ENCODE measurements at places on chromosomes 7 and 10.
A peak's percentile ranks its signal among the peaks of the same experiment; 100 is the strongest.

DNA sequence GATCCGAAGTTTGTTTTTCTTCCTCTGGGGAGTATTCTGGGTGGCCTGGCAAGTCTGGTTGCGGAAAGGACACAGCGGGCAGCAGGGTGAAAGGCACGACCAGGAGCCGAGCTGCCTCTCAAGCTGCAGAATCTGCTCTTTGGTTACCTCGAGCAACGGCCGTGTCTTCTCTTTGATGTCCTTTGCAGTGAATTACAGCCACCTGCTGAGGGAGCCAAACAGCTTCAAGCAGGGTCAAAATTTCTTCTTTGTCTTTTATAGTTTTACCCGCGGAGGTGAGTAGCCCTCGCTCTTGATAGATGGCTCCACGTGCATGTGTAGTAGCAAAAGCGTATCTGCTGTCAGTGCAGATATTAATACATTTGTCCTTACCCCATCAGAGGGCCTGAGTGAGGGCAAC is 177.3 kb upstream of the MBL2 start:
- no peak overlapping the region for H3K27ac ChIP-seq
- DNase-seq: no peak
- H3K36me3 ChIP-seq: no peaks in the 10 kb centered on the region
- no peak overlapping the region for H3K4me3 ChIP-seq
- H3K4me1 ChIP-seq: no peaks in the 10 kb centered on the region

GRCh38 chr10:123761666-123762230 is 95.6 kb downstream of the GPR26 start:
- H3K4me3 ChIP-seq: no peak overlapping the region
- no peaks in the 10 kb centered on the region for H3K4me1 ChIP-seq
- H3K27ac ChIP-seq: no peak overlapping the region
- no peak for DNase-seq
- H3K27me3 ChIP-seq: no peaks in the 10 kb centered on the region
- no peaks in the 10 kb centered on the region for H3K36me3 ChIP-seq

GRCh38 chr7:82388138-82388537 is 55.4 kb downstream of the CACNA2D1 start:
- H3K27me3 ChIP-seq: no peaks in the 10 kb centered on the region
- DNase-seq: no peak
- no peaks in the 10 kb centered on the region for H3K36me3 ChIP-seq
- H3K27ac ChIP-seq: no peak overlapping the region
- H3K4me1 ChIP-seq: no peaks in the 10 kb centered on the region
- H3K4me3 ChIP-seq: no peak overlapping the region

GRCh38 chr7:21547501-21547900 is 4.7 kb downstream of the DNAH11 start:
- H3K27me3 ChIP-seq: peaks cover 19% of the 10 kb centered on the region
- H3K27ac ChIP-seq: no peak overlapping the region
- DNase-seq: no peak
- no peak overlapping the region for H3K4me3 ChIP-seq
- H3K4me1 ChIP-seq: peaks cover 14% of the 10 kb centered on the region

DNA sequence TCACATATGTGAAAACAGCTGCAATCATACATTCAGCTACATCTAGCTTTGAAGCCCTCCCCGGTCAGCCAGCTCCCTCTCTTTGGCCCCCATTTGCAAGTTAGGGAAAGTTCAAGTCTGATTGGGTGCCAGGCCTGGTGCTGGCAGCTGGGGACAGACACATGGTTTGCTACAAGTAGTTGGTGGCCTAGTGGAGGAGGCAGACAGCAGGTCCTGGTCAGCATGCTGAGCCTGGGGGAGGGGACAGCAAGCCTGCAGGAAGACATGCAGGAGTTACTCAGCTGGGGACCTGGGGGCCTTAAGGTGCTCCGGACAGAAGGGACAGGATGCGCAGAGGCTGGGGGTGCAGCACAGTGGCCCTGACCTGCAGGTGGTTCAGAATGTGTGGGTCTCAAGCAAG is 956.9 kb upstream of the ZNF722 start:
- no peaks in the 10 kb centered on the region for H3K4me1 ChIP-seq
- no peak overlapping the region for H3K4me3 ChIP-seq
- no peaks in the 10 kb centered on the region for H3K27me3 ChIP-seq
- H3K36me3 ChIP-seq: no peaks in the 10 kb centered on the region

- H3K27me3 ChIP-seq: peaks cover 22% of the 10 kb centered on the region
- H3K4me3 ChIP-seq: no peak overlapping the region
- no peaks in the 10 kb centered on the region for H3K4me1 ChIP-seq
- DNase-seq: no peak
- H3K27ac ChIP-seq: no peak overlapping the region
Measured at GRCh38 chr7:44322631-44323363, 2.6 kb downstream of the CAMK2B start.

- no peaks in the 10 kb centered on the region for H3K27me3 ChIP-seq
- no peak overlapping the region for H3K4me3 ChIP-seq
- no peaks in the 10 kb centered on the region for H3K4me1 ChIP-seq
- no peaks in the 10 kb centered on the region for H3K36me3 ChIP-seq
- no peak for DNase-seq
- H3K27ac ChIP-seq: no peak overlapping the region
Measured at GRCh38 chr7:157561523-157561785, 224.7 kb downstream of the DNAJB6 start.

DNA sequence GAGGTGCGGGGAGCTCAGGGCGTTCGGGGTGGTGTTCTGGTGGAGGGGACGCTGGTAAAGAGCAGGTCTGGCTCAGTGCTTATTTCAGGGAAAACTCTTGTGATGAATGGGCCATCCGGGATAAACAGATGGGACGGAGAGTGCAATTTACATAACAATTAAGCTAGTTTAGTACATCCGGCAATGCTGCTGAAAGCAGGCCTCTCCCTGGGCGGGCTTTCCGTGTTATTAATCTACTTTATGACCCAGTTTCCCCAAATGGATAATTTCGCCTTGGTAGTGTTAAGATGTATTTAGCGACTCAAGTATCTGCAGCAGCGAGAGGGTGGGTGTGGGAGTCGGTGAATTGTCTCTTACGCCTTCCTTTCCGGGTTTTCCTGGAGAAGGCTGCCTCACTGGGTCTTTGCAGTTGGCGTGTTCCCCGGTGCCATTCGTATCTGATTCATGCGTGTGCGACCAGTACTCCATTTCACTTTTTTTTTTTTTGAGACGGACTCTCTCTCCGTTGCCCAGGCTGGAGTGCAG is 25.2 kb downstream of the FOXK1 start:
- no peak for DNase-seq
- peaks cover 33% of the 10 kb centered on the region for H3K4me1 ChIP-seq
- H3K4me3 ChIP-seq: no peak overlapping the region
- no peaks in the 10 kb centered on the region for H3K36me3 ChIP-seq
- no peaks in the 10 kb centered on the region for H3K27me3 ChIP-seq
- no peak overlapping the region for H3K27ac ChIP-seq

DNA sequence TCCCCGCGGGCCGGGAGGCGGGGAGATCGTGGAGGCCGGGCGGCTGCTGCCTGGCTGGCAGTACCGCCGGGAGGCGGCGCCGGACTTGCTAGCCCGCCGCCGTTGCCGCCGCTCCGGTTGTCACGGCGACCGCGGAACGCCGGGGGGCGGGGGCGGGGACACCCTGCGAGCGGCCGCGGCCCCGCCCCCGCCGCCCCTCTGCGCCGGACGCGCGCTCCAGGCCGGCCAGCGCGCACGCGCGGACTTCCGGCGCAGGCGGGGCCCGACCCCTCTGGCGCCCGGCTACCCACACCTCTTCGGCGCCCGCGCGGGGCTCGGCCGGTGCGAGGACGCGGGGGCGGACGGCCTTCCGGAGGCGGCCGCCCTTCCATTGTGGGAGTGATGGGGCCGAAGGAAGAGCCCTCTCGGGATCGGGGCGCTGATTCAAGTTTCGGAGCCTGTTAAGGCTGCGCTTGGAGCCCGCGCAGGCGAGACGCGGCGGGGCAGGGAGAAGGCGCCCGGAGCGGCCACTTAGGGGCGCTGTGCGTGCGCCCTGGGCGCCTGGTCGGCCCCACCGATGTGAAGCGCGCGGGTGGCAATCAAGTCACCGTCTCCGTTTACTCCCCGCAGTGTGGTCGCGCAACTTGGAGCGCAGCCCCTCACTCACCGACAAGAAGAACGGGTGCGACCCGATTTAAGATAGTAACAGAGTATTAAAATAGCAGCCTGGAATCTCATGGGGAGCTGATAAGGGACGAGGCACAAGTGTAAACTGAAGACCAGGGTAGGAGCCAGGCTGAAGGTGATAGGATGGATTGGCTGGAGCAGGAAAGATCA is 449 bp upstream of the DPY19L1 start:
- DNase-seq: peak; percentile 73
- H3K27me3 ChIP-seq: no peaks in the 10 kb centered on the region
- peaks cover 21% of the 10 kb centered on the region for H3K4me1 ChIP-seq
- H3K4me3 ChIP-seq: peak overlapping the region; percentile 49

- H3K4me3 ChIP-seq: no peak overlapping the region
- H3K27ac ChIP-seq: no peak overlapping the region
- H3K27me3 ChIP-seq: no peaks in the 10 kb centered on the region
- no peak for DNase-seq
Measured at GRCh38 chr10:26804418-26805393, 56.1 kb downstream of the ABI1 start.

- no peaks in the 10 kb centered on the region for H3K27me3 ChIP-seq
- peaks cover 4% of the 10 kb centered on the region for H3K4me1 ChIP-seq
- no peak overlapping the region for H3K4me3 ChIP-seq
- peak; percentile 9 for DNase-seq
Measured at GRCh38 chr7:95511716-95512260, 26.0 kb downstream of the ASB4 start.

- peaks cover 29% of the 10 kb centered on the region for H3K4me1 ChIP-seq
- H3K27me3 ChIP-seq: peaks cover 8% of the 10 kb centered on the region
- no peak overlapping the region for H3K27ac ChIP-seq
Measured at GRCh38 chr7:101018271-101019167, 1.4 kb upstream of the MUC17 start.

DNA sequence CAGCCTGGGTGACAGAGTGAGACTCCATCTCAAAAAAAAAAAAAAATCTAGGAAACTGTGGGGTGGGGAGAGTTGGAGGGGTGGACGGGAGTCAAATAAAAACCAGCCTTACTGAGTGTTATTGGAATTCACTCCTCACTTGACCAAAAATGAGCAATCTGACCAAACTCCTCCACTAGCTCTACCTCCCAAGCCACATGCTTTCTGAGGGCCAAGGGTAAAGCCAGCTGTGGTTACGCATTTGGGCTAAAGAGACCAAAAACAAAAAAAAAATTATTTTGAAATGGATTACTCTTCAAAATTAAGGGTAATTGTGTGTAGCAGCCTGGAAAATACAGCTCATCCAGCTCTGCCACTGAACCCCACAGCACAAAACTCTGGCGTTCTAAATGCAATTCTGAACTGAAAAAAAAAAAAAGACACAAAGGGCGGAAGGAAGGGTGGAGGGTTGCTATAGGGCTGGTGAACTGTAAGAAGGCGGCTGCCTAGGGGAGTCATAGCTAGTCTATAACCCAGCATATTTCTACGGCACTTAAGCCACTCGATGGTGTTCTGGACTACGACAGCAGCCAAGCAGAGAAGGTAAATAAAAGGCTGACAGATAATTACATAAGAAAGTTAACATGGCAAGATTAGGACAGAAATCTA is 7.8 kb downstream of the ELMO1 start:
- DNase-seq: peak; percentile 30
- no peaks in the 10 kb centered on the region for H3K27me3 ChIP-seq
- H3K36me3 ChIP-seq: no peaks in the 10 kb centered on the region
- H3K27ac ChIP-seq: peak overlapping the region; percentile 54
- peak overlapping the region; percentile 4 for H3K4me3 ChIP-seq

DNA sequence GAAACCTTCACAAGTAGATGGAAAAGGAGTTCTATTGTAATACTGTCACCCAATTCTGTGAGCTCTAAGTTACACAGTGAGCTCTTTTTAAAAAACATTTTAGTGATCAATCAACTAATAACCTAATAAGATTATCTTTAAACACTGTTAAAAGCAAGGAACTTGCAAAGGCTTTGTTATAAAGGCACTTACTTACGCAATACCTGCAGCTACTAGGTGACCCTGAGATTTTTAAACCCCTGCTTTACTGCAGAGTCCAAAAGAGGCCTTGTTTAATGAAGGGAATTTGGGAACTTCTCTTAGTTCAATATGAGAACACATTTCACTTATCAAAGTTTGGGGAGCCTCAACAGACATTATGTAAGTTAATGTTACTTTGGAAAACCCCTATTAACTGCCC is 53.3 kb downstream of the P4HA1 start:
- H3K27ac ChIP-seq: no peak overlapping the region
- H3K27me3 ChIP-seq: no peaks in the 10 kb centered on the region
- no peaks in the 10 kb centered on the region for H3K4me1 ChIP-seq
- DNase-seq: no peak
- peaks cover 43% of the 10 kb centered on the region for H3K36me3 ChIP-seq

DNA sequence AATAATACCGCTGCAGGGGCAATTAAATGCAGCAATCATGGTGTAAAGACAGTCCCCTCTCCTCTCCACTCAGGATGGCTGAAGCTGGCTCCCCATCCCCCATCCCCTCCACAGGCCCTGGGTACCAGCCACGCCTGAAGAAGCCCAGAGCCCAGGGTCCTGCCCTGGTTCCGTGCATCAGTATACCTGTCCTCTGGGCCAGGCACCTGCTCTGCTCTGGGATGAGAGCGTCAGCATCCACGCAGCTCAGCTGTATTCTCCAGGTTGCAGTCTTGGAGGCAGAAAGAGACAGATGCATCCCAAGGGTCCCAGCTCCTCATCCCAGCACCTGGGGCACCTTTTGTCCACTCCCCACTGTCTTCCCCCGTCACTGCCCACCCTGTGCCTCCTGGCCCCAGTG is 233.8 kb downstream of the TCERG1L start:
- no peaks in the 10 kb centered on the region for H3K36me3 ChIP-seq
- no peak overlapping the region for H3K27ac ChIP-seq
- H3K4me1 ChIP-seq: peaks cover 17% of the 10 kb centered on the region
- H3K27me3 ChIP-seq: no peaks in the 10 kb centered on the region
- no peak overlapping the region for H3K4me3 ChIP-seq

- H3K27me3 ChIP-seq: no peaks in the 10 kb centered on the region
- no peaks in the 10 kb centered on the region for H3K4me1 ChIP-seq
- H3K4me3 ChIP-seq: no peak overlapping the region
Measured at GRCh38 chr10:132483394-132483793, 54.2 kb upstream of the INPP5A start.

- H3K4me3 ChIP-seq: no peak overlapping the region
- peaks cover 46% of the 10 kb centered on the region for H3K27me3 ChIP-seq
- no peaks in the 10 kb centered on the region for H3K4me1 ChIP-seq
- no peaks in the 10 kb centered on the region for H3K36me3 ChIP-seq
Measured at GRCh38 chr10:116274064-116274904, 1.3 kb upstream of the GFRA1 start.

GRCh38 chr10:70832852-70833528 is 17.2 kb downstream of the SGPL1 start:
- H3K36me3 ChIP-seq: peaks cover 15% of the 10 kb centered on the region
- H3K4me3 ChIP-seq: no peak overlapping the region
- no peaks in the 10 kb centered on the region for H3K4me1 ChIP-seq
- no peak overlapping the region for H3K27ac ChIP-seq
- no peaks in the 10 kb centered on the region for H3K27me3 ChIP-seq
- DNase-seq: no peak

- no peak for DNase-seq
- H3K36me3 ChIP-seq: no peaks in the 10 kb centered on the region
- no peak overlapping the region for H3K4me3 ChIP-seq
- H3K27me3 ChIP-seq: no peaks in the 10 kb centered on the region
- H3K27ac ChIP-seq: no peak overlapping the region
Measured at GRCh38 chr10:113108194-113108835, 158.3 kb downstream of the TCF7L2 start.

Data from CD4-positive, alpha-beta T cell (primary cell).